ENCODE measurements at places on chromosomes 3 and 15. TPM values are rescaled to one million over a fixed set of nuclear protein-coding genes. Genes with fewer than 3 reads are reported as not detected.

NMNAT3 gene
- total RNA-seq: 1.2 TPM

GRK7 gene
- 0.02 TPM for total RNA-seq

TRANK1 gene
- 1.1 TPM for total RNA-seq

DNASE1L3 gene
- 0.08 TPM for total RNA-seq

CACNA1D gene
- 0.55 TPM for total RNA-seq

CCR8 gene
- not detected for total RNA-seq

MRPS25 gene
- 62.1 TPM for total RNA-seq

CDC25A gene
- 8.9 TPM for total RNA-seq

CILP gene
- 0.46 TPM for total RNA-seq

PLCH1 gene
- total RNA-seq: 0.92 TPM

PPARG gene
- total RNA-seq: 39.5 TPM

GNAT1 gene
- 0.25 TPM for total RNA-seq

Data from A549 treated with AZD2906 at 1 μM for 4 hours (cell line).